ENCODE measurements at places on chromosomes 7 and 10.

DNA sequence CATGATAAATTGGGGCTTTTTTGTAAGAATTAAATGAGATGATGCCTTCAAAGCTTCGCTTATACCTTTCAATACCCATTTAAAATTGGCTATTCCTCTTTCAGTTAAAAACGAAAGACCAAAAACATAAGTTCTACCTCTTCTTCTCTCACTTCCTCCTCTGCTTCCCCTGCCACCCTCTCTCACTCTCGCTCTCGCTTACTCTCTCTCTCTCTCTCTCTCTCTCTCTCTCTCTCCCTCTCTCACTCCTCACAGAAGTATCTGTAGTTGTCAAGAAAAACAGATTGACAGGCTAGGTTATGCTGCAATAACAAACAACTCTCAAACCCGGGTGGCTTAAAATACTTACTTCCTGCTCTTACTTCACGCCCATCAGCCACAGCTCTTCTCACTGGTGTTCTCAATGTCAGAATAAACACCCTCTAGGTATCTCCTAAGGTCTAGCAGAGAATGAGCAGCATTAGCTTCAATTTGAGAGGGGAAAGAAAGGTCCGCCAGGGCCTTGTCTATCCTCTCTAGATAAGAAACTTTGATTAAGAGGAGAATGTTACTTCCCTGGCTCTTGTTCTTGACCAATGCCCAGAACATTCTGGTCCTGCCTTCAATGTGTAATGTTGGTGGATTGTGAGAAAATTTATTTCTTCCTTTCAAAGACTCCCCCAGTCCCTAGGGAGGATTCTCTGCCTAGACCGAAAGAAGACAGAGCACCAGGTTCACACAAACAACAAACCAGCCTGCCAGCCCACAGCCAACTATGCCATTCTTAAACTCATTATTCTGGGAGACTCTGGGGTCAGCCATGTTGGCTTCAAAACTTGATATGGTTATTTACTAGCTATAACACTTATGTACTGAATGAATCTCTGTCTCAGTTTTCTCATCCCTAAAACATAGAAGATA is 1028.7 kb downstream of the XPNPEP1 start:
- no peak for DNase-seq

GRCh38 chr10:101832325-101832771 is 11.3 kb downstream of the KCNIP2 start:
- no peak for DNase-seq

- peak; percentile 81 for DNase-seq
Measured at GRCh38 chr7:33446551-33446950, 317.2 kb downstream of the BBS9 start.

DNA sequence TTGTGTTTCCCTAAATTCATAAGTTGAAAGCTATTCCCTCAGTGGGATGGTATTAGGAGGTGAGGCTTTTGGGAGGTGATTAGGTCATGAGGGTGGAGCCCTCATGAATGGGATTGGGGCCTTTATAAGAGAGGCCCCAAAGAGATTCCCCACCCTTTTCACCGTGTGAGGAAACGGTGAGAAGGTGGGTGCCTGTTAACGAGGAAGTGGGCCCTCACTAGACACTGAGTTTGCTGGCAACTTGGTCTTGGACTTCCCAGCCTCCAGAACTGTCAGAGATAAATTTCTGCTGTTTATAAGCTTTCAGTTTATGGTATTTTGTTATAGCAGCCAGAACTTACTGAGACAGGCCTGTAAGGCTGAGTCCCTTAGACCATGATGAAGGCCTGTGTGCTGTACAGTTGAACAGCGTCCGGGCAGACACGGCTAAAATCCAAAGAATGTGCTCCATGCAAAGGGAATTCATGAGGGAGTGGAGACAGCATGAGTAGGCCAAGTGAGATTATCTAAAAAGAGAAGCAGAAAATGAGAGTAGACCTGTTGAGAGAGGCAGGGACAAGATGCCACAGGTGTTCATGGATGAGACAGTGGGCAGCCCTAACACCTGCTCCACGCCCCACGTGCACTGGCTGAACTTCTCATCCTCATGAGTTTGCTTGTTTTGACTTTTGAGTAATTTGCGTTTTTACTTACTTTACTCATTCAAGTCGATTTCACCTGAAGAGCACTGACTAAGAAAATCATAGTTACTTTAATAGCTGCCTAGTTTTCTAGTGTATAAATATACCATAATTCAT is 66.9 kb upstream of the SFMBT2 start:
- no peak for DNase-seq

GRCh38 chr7:102417105-102417504 is 16.3 kb upstream of the ORAI2 start:
- DNase-seq, result no peak

DNA sequence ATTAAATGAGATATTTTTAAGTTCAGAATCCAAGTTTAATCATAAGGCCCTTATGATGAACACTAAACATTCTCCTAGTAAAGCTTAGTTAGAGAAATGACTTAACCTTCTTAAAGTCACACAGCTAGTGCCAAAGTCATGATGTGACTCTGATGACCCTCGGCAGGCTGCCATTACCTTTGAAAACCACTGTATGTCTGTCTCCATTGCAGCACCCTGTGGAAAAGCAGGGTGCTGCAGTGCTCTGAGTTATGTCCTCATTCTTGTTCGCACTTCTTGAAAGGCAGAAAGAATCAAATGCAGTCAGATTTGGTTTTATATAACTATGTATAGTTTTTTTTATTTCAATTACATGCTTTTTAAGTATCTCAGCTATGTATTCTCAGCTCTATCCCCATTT is 105.0 kb downstream of the PHTF2 start:
- no peak for DNase-seq

GRCh38 chr10:89591796-89592271 is 53.2 kb downstream of the PANK1 start:
- DNase-seq, result no peak

- DNase-seq, result no peak
Measured at GRCh38 chr10:65126288-65126687, 1605.1 kb downstream of the REEP3 start.

DNA sequence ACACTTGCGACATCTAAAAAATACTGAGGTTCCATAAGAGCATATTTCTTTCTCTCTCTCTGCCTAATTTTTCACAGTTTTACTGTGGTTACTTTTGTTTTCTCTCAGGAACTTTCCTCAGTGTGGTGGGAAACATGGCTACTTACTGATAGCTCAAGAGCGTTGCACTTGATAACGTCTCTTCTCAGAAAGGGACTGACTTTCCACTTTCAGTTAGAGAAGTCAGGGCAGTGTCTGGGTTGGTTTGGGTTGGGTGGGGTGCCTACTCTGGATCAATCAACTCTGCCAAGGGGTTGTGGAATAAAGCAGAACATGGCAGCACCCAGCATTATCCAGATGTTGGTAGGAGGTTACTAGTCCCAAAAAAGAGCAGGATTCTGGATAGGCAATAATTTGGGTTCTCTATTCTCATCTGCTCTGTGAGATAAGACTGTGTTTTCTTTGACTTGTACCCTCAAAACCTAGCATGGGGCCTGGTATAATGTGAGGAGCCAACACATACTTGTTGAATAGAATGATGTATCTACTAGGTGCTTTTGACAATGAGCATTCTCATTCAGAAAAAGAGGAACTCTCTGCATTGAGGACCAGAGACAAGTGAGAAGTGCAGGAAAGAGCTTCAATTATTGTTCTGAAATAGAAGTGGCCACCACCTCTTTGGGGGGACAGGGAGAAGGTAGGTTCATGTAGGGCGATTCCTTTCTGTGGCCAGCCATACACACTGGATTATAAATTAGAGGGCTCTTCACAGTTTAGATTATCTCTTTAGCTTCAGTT is 315.7 kb downstream of the REEP3 start:
- DNase-seq, result no peak

DNA sequence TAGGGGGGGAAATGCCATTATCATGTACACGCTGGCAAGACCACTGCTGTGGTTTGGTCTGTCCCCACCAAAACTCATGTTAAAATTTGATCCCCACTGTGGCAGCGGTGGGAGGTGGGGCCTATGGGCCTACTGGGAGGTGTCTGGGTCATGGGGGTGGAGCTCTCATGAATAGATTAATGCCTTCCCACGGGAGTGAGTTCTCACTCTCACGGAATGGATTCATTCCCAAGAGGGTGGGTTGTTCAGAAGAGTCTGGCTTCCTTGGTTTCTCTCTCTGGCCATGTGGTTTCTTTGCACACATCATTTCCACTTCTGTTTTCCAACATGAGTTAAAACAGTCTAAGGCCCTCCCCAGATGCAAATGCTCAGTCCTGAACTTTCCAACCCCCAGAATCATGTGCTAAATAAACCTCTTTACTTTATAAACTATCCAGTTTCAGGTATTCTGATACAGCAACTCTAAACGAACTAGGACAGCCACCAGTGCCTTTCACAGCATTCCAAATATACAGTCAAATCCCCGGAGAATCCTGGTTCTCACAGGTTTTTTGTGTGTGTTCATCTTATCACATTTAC is 44.3 kb downstream of the SMURF1 start:
- DNase-seq, result no peak

DNA sequence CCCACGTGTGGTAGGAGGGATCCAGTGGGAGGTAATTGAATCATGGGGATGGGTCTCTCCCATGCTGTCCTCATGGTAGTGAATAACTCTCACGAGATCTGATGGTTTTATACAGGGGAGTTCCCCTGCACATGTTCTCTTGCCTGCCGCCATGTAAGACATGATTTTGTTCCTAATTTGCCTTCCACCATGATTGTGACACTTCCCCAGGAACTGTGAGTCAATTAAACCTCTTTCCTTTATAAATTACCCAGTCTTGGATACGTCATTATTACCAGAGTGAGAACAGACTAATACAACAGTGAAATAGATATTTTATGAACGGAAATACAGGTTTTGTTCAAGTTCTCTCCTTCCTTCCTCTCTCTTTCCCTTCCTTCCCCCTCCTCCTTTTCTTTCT is 15.8 kb downstream of the CALD1 start:
- DNase-seq, result no peak

Measured in NCI-H1105 (cell line).